RPMI7951 (cell line): ENCODE measurements at places on chromosomes 4 and X.

DNA sequence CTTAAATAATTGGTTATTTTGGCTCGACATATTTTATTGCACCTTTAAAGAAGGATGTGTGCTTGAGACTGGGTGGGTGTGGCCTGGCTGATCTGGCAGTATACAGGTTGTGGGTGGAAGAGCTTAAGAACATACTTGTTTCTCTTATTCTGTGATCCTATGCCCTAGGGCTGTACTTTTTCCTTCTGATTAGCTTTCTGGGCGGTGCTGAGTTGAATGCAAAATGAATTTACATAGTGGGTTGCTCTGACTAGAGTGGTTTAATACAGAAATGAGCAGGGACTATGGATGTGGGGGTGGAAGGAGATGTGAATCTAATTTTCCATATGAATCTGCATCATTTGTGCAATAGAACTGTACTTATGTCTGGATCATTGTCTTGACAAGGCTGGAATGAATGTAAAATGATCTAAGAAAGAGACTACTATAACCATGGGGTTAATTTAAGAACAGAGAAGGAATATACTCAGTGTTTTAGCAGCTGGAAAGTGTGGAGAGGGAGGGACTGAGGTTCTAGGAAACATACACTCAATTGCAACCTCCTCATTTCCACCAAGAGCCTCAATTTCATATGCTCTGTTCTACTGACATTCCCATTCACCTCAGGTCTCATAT is 73.7 kb downstream of the RLIM start:
- no peak for DNase-seq

GRCh38 chr4:125070861-125071260 is 243.9 kb upstream of the FAT4 start:
- no peak for DNase-seq

DNA sequence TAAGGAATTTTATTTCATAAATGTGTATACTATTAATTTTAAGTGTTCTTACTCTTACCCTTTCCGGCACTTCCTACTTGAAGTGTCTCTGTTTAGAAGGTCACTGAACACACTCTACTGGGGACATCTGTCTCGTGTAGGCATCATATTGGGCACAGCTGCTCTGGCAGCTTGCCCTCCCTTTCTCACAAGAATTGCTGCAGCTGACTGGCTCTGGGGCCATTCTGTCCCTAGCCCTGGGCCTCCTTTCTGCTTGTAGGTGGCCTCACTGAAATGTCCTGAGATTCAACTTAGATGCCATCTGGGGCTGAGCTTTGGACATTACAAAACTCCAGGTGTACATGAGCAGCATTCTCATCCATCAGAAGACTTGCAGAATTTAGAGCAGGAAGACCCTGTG is 49.6 kb downstream of the SMAD1 start:
- peak; percentile 28 for DNase-seq

DNA sequence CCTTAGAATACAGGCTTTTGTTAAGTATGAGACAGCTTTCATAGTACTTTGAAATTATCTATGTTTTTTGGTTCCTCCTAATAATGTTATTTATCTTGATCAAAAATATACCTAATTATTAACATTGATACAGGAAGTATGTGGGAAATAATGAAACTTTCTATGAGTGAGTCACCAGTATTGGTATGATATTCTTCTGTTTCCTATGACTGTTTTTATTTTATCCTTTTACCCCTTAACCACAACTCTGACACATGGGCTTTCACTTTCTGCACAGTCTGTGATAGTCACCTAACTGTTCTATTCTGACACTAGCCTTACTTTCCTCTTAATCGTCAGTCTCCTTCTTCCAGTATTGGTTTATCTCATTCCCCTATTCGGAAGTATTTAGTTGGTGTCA is 4.7 kb downstream of the THAP9 start:
- DNase-seq = peak; percentile 39

DNA sequence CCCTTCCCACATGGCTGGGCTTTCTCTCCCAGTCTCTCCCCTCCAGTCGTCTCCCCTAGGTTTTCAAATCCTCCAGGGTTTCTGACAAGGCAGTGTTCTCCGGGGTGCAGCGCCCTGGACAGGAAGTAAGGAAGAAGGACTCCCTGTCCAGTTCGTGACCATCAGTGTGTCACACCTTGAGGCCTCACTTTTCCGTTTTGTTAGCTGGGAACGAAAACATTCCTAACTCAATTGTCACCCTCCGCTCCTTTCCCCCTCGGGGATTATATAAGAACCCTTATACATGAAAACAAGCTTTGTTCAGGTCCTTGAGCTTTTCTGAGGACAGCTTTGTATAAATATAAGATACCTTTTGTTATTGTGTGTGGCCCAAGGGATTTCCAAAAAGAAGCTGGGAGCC is 92.1 kb downstream of the KDR start:
- no peak for DNase-seq

- DNase-seq = no peak
Observed at GRCh38 chr4:148955564-148956297, 513.5 kb upstream of the NR3C2 start.

DNA sequence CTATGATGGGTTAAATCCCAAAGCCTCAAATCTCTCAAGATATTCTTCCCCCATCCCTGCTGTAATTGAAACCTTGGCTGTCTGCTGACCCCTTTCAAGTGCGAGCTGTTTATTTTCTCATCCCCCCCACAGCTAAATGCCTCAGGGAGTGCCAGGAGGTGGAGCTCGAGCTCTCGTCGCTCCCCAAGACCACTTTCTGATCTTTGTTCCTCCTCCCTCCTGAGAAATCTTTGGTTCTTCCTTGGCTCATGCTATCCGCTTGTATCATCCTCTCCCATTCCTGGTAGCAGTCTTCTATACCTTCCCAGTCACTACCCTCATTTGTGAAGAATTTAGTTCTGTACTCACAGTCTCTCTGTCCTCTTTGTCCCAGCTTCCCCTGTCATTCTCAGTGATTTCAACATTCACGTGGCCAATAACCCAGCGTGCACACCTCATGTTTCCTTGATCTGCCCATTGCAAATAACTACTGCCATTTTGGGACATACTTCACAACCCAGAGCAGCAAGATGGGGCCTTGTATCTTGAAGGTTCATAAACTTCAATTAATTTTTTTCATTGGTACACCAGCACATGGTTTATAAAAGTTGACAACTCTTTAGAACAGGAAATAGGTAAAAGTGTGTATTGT is 9.2 kb upstream of the SLC25A43 start:
- DNase-seq = no peak

- no peak for DNase-seq
Observed at GRCh38 chrX:72685018-72685417, 29.1 kb downstream of the PHKA1 start.

DNA sequence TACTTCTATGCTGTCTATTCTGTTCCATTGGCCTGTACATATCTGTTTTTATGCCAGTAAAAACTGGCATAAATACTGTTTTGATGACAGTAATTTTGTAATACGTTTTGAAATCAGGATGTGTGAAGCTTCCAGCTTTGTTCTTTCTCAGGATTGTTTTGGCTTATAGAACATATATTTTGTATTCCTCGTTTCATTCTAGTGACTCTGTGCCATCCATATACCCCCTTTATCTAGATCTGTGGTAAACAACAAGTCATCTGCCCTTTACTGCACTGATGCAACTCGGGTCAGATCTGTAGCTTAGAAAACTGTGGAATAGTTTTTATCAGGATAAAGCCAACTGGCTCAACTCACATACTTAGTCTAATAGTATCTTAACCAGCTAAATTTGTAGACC is 233.7 kb downstream of the PRDM5 start:
- DNase-seq = no peak
